Stimulated activated CD8-positive, alpha-beta memory T cell treated with anti-CD3 and anti-CD28 coated beads, Interleukin-7, amount 100 ng/mL, for 4 hours (primary cell): ENCODE measurements at places on chromosomes 4 and X.

DNA sequence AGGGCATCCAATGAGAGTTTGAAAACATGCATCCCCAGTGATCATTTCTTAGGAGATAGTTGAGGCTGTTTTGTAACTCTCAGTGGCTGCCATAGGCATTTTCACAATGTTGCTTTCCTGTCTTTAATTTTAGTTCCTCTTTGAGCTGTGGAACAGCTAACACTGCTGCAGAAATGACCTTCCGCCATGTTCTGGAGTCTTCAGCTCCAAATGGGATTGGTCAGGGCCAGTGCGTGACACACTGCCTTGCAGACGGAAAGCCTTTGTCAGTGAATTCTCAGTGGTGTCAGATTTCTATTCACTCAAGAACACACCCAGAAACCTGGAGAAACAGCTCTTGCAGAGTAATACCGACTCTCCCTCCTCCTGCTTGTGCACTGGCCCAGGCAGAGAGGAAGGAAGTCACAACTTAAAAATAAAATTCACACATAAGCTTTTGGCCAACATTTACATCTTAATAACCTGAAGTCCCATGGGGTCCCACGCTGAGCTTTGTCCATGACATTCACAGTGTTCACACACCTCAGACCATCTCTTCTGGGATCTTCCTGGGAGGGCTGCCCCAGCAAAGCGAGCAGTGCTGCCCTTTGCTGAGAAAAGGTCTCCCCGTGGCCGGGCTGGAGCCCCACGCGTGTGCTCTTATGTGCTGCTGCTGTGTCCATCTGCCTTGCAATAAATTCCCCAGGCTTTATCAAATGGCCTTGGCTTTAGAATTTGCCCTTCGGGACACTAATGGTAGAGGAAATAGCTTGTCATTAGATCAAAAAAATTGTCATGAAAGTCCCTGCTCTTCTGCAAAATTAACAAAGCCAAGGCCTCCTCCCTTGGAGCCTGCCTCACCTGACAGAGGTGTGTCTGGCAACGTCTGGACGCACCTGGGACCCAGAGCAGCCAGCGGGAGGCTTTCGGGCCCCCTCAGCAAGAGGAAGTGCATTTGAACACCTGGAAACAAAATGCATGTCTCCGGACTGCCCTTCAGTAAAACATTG, 126.8 kb downstream of the IRF2 start:
- no peak for DNase-seq

DNA sequence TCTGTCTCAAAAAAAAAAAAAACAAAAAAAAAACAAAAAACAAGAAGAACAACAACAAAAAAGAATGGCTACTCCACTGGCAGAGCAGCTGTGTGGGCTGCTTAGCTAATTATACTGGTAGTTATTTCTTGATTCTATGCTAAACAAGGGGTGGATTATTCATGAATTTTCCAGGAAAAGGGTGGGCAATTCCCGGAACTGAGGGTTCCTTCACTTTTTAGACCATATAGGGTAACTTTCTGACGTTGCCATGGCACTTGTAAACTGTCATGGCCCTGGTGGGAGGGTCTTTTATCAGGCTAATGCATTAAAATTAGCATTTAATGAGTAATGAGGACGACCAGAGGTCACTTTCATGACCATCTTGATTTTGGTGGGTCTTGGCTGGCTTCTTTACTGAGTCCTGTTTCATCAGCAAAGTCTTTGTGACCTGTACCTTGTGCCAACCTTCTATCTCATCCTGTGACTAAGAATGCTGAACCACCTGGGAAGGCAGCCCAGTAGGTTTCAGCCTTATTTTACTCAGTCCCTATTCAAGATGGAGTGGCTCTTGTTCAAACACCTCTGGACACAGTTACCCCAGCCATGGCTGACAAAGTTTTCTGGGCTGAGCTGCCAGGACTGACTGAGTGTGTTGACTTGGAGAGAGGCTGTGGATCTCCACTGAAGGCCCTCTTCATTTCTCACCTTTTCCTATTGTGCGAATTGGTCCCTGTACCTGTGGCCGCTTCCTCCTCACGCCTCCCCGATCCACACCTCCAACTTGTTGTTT, 1.3 kb upstream of the OCIAD2 start:
- no peak for DNase-seq

- no peak for DNase-seq
Observed at GRCh38 chr4:185716577-185717376, 95.2 kb downstream of the SORBS2 start.

DNA sequence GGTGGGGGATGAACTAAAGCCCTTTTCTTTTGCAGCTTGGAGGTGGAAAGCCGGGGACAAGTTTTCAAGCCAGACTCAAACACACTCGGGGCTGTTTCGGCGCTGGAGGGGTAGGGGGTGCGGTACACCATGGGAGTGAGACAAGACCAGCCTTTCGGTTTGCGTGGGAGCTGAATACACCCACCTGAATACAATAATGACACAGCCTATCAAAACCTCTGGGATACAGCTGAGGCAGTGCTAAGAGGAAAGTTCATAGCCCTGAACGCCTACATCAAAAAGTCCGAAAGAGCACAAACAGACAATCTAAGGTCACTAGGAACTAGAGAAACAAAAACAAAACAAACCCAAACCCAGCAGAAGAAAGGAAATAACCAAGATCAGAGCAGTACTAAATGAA, 163.3 kb downstream of the ATRX start:
- no peak for DNase-seq

- no peak for DNase-seq
Observed at GRCh38 chr4:20311856-20312255, 60.2 kb downstream of the SLIT2 start.

DNA sequence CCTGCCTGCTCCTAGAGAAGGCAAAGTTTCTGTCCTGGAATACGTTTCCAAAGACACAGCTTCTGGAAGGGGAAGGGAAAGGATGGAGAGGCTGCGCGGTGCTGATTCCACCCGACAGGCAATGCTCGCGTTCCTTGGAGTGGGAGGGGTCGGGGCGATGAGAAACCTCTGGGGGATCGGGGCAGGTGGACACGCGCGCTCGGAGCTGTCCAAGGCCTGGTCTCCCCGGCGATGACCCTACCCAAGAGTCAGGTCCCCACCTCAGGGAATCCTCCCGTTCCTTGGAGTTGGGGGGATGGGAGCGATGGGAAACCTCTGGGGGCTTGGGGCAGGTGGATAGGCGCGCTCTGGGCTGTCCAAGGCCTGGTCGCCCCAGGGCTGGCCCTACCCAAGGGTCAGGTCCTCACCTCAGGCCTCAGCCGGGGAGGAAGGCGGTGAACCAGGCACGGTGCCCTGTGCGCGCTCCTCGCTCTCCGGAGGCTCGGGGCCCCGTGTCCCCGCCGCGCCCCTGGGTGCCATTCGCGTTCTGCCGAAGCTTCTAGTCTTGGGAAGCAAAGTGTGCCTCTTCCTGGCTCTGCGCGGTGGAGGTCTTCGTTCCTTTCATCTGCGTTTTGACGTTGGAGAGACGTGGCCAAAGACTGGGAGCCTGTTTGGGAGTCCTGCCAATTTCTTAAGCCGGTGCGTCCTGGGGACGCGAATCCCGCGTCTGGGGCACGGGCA, 10.6 kb upstream of the SHOX start:
- DNase-seq: no peak

GRCh38 chrX:129784371-129784770, 4.6 kb downstream of the SASH3 start:
- DNase-seq: no peak

GRCh38 chrX:149830192-149830873, 48.6 kb downstream of the MAGEA9 start:
- no peak for DNase-seq

DNA sequence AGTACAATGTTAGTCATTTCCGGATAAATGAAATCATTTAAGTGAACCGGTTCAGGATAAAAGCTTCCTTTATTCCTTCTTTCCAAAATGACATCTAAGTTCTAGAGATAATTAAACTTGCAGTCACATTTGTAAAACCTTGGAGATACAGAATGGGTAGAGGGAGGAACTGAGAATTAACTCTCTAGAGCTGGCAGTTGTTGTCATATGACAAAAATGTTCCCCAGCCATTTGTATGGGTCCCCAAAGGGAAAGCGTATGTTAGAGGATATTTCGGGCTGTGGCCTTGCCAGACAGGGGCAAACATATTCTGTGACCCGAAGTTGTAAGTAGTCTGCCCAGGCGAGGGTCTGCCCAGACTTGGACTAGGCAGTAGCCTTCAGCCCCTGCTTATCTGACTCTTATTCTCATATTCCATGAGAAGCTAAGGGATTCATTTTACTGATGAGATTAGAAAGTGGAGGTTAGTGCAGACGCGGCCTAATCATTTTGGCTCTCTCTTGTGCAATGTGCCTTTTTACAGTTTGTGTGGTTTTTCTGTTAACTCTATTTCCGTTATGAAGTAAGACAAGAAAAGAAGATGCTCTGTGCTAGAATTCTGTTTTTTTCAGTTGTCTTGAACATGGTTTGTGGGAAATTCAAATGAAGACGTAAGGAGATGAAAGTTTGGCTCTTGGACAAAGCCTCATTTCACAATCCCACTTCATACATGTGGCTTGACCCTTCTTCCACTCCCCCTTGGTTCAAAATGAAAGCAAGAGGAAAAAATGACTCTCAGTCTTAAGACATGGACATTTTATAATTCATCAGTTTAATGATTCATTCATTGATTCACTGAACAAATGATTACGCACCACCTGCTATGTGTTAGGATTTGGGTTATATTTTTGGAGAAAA, 2394.2 kb upstream of the AGA start:
- no peak for DNase-seq

GRCh38 chr4:94678896-94679295, 78.9 kb upstream of the BMPR1B start:
- no peak for DNase-seq

- DNase-seq: no peak
Observed at GRCh38 chr4:19577097-19577496, 674.6 kb upstream of the SLIT2 start.

DNA sequence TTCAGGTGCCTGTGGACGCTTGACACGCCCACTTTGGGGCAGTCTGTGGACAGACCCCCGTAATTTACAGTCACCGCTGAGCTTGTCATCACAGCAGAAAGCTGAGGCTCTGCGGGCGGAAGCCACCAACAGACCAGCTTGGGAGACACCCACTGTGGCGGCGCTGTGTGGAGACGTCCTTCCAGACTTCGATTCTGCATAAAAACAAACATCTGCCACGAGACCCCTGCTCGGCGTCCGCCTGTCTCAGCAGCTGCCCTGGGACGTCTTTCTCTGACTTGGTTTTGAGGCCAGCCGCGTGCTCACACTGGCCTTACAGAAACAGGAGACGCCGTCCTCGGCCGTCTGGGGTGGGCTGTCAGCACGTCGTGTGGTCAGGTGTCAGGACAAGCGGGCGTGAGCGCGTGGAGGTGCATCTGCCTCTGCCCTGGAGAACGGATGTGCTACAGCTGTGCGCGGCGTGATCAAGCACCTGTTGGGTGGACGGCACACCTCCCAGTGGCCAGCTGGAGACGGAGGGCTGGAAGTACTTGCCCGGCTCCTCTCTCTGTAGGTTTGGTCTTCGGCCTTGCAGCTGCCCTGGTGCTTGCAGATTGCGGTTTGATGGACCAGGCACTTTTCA, 37.5 kb downstream of the PIGG start:
- DNase-seq: no peak

DNA sequence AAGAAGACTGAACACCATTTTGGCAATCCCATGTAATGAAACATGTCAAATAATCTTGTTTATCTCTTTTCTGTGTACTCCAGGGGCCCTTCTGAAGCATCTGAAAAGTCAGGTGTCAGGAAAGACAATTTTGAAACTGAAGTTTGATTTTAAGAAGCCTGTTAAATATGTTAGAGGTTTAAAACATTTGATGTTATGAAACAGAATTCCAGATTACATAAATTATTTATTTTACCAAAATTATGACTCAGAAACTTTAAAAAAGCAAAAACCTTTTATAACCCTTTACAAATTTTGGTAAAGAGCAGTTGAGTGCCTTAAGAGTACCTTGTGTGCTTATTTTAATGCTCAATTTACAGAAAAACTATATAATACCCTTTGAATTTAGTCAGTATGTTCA, 130.8 kb downstream of the PAPSS1 start:
- DNase-seq: no peak

DNA sequence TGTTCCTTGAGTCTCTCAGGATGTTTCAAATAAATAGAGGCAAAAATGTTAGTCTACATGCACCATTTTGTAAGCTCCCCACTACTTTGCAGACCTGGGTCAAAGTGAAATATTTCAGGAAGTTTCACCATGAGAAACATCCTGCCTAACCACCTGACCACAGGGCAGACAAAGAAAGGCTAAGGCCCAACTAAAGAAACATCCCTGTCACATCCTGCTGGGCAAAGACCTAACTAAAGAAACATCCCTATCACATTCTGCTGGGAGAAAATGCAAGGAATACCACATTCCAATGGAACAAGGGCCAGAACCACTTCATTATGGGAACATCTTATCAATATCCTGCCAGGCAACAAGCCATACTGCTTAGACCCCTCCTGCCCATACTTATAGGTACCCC, 1303.4 kb downstream of the TECRL start:
- DNase-seq: no peak

GRCh38 chr4:78780093-78780492, 3.9 kb downstream of the BMP2K start:
- no peak for DNase-seq

GRCh38 chr4:175776217-175776616, 35.8 kb downstream of the GPM6A start:
- DNase-seq: no peak

GRCh38 chr4:184462724-184463123, 11.6 kb downstream of the IRF2 start:
- no peak for DNase-seq

GRCh38 chrX:14027036-14027435, 2.7 kb downstream of the GEMIN8 start:
- DNase-seq: no peak

- DNase-seq: no peak
Observed at GRCh38 chr4:129167640-129168260, 71.8 kb downstream of the C4orf33 start.

DNA sequence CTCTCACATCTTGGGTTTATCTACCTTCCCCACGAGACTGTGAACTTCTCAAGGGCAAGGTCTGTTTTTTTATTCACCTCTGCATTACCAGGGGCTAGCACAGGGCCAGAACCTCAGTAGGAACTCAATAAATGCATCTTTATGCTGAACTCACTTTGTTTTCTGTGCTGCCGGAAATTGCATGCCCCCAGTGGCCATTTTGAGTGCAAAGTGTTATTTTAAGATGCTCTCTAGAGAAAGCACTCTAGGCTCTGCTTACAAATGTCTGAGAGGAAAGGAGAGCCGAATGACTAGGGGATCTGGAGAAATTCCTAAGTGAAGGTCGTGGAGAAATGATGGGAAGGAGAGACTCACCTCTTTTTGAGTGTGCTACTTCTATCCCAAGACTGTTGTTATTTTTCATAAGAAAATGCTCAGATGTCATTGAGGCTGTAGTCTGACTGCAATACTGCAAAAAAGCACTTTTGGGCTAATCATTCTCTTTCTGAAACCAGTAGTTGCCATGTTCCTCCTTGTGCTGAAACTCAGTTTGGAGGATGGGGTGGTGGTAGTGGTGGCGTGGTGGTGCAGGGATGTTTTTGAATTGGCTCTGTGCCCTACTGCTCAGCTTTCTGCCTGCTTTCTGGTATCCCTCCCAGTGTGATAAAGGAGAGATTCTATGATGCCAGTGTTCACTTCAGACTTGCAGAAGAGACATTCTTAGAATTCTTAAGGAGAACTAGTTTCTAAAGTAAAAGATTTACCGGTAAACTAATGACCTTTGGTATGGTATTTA, 41.3 kb downstream of the DOCK11 start:
- peak; percentile 20 for DNase-seq

GRCh38 chr4:123352240-123352945, 44.2 kb upstream of the SPRY1 start:
- DNase-seq: no peak
